ENCODE measurements at places on chromosomes 5 and 9. TPM values are rescaled to one million over a fixed set of nuclear protein-coding genes. Genes with fewer than 3 reads are reported as not detected.

- DNase-seq = no peak
Measured at GRCh38 chr9:85377731-85378289, 363.9 kb downstream of the AGTPBP1 start.

DNA sequence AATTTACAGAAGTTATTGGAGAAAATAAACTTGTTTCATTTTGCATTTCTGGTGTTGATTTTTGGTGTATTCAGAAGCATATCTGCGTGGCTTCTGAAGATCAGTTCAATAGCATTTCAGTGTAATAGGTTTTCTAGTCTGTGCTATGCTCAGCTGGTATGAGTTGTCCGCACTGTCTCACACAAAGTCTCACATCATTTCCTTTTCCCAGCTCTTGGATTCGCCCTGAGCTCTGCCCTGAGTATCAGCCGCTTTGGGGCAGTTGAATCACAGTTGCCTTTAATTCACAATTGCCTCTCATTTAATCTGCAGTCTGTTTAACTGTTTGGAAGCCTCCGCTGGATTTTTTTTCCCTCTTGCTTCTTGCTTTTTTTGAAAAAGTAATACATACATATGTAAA, 6.4 kb upstream of the TTC23L start:
- no peak for DNase-seq

DNA sequence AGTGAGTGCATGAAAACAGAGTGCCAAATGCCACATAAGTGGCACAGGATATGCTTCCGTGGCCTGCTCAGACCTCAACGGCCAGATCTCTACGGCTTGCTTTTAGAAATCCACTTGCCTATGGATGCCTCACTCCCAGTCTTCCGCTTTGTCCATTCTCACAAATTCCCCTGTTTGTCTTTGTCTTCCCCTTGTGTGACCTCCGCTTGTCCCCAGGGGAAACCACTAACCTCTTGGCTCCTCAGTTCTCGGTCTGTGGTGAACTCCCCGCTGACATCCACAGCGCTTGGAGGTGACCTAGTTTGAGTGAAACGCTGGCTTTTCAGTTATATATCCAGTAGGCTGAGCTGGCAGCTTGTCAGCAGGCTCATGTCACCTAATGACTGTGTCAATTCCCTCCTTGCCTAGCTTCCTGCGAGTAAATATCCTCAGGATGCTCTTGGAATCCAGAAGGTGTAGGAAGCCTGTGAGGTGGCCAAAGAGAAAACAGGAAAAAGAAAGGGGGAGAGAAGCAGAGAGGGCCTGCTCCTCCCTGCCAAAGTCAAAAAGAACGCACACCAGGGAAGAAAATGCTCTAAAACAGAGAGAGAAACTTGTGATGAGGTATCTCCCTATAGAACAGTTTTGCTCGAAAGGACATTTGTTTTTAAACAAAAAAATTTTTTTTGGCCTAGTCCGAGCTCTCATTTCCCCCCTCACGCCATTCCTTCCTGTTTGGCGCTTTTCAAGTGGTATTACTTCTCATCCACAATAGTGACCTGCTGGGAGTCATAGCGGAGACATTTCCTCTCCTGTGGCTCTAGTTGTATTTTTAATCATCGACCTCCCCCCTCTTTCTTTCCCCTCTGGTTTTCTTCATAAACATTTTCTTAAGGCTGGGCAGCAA, 101.6 kb upstream of the SPRY4 start:
- DNase-seq = no peak

GRCh38 chr9:113427629-113428028, 17.1 kb downstream of the C9orf43 start:
- DNase-seq = no peak

DNA sequence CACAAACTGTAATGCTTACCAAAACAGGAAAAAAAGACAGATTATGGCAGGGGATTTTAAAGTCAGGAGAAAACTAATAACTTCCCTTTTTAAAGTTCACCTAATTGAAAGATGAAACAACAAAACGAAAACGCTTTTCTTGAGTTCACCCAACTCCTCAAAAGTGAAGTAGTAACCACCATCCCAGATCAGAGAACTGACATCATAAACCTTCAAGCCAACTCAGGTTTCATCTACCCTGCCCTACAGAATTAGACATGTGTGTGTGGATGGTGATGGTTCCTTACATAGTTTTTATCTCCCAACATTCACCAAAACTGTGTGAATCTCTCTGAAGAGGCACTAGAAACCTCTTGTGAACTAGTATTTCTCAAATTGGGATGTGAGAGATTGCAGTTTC, 195.2 kb upstream of the PTGER4 start:
- no peak for DNase-seq

GRCh38 chr5:179794171-179794570, 385 bp downstream of the LTC4S start:
- no peak for DNase-seq

- no peak for DNase-seq
Measured at GRCh38 chr9:116389541-116390302, 236.1 kb downstream of the PAPPA start.

DNA sequence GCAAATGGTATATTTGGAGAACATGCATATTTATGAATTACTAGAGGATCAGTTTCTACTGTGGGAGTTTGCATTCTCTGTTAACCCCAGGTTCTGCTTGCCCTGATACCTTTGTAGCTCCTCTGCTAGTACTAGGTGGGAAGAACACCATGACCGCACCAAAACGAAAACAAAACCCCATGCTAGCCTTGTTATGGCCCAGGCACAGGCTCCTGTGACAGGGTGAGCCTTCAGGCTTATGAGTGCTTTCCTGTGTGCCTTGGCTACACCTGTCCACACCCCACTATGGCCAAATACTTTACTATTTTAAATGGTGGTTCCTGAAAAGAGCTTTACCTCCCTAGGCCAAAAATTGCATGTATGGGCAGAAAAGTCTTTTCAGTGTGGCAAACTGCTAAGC, 94.8 kb downstream of the PPIC start:
- no peak for DNase-seq

DNA sequence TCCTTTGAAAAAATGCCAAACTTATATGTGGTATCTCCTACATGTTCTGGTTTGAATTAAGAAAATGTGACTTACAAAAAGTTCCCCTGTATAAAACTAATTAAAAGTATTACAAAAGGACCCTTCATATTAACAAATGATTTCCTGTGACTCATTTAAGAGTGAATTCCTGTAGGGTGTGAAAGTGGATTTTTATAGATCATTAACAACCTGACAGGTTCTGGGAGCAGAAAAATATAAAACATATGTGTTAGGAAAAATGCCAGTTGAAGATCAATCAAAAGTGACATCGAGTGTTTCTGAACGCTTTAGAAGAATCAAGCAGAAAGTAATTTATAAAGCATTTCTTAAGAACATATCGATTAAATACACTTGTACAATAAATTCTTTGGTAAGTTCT, 35.5 kb downstream of the CAMK4 start:
- no peak for DNase-seq

GRCh38 chr5:140293091-140293848, 9.6 kb downstream of the PFDN1 start:
- no peak for DNase-seq

GRCh38 chr9:99850736-99851499, 29.2 kb downstream of the NR4A3 start:
- no peak for DNase-seq

GRCh38 chr5:124303366-124303765, 443.1 kb downstream of the ZNF608 start:
- DNase-seq = no peak

- no peak for DNase-seq
Measured at GRCh38 chr5:11027660-11028059, 266.6 kb upstream of the DAP start.

GRCh38 chr9:76370396-76371023, 23.7 kb downstream of the RFK start:
- no peak for DNase-seq

- peak; percentile 19 for DNase-seq
Measured at GRCh38 chr5:83026930-83027687, 50.1 kb downstream of the TMEM167A start.

DNA sequence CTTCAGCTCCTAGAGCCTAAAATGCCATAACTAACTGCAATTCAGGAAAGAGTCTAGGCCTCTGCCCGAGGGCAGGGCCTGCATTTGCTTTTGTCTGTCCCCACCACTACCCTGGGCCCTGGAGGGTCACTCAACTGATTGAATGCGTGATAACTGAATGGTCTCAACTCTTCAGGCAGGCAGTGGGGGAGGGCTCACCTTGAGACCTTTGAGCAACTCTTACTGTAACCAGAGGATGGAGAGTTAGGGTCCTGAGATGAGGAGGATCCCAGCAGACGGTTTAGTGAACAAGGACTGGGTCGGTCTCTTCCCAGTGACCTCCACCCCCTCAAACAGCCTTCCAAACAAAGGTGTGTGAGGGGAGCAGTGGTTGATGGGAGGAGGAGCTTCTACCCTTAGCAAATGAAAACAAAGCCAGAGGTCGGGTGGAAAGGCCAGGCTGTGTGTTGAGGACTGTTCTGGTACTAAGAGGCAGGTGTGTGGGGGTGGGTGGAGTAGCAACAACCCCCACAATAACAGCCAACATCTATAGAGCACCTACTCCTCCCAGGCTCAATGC, 59.4 kb downstream of the CXXC5 start:
- DNase-seq = no peak

DNA sequence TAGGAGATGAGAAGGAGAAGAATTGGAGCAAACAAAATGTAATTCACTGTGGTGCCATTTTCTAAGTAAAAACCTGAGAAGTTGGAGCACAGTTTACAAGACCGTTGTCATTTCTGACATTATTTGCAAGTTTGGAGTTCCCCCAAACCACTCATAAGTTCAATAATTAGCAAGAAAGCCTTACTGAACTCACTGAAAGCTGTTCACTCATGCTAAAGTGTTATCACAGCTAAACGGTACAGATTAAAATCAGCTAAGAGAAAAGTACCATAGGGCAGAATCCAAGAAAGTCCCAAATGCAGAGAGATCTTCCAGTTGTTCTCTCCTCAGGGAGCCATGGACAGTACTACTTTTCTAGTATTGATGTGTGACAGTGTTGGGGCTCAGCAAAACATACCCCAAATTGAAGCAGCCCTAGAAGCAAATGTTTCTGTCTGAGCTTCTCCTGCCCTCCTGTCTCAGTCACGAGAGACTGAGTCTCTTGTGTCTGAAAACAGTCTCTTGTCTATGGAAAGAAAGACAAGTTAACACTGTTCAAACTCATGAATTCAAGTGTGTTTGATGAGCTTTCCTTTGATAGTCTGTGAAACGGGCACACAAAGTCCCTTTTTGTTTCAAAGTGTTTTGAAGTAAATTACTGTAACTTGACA, 221.2 kb downstream of the GABRG2 start:
- no peak for DNase-seq

DNA sequence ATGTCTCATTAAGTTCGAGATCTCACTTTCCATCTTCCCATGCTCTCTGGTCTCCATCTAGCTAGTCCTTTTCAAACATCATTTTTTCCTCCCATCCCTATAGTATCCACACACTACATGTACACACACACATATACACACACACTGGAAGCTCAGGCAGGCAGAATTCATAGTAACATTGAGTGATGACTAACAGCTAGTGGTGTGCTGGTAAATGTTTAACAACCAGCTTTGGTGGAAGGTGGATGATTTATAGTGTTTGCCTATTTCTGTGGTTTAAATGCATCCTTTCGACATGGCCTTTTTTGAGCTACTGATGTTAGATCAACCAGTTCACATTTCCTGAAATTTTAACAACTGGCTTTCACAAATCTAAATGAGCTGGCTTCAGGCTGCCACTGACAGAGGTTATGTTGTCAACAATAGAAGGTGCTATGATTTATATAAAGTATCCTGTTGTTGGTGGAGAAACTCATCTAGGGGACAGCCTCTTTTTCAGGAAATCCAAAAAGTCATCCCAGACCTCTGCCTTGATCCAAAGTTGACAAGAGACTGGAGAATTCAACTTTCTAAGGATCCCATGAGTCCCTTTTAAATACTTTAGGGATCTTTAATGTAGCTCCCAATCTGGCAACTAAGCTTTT, 117.8 kb downstream of the CCDC192 start:
- no peak for DNase-seq

DNA sequence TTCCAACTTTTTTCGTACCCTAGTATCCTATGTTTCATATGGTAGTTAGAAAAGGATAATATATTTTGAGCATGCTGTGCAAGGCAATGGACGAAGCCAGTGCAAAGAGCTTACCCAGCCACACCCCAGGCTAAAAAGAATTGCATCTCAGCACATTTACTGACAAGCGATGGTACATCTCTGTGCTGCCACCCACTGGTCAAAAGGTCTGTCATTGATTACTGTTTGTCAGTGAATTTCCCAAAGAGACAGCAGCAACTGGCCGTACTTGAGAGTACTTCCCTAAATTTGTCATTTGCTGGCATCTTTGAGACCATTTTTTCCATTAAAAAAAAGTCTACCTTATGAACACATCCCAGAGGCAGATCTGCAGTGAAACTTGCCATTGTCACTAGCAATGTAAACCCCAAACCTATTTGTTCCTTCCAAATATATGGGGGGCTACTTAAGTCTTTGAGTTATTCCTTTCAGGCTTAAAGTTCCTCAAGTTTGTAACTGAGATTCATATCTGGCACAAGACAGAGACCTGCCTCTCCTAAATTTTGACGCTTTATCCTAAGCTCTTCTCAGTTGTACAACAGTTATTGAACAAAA, 184.3 kb downstream of the CTNND2 start:
- peak; percentile 74 for DNase-seq

- DNase-seq = no peak
Measured at GRCh38 chr9:91118704-91119025, 243.1 kb downstream of the AUH start.

GRCh38 chr9:76529653-76530052, 70.7 kb downstream of the GCNT1 start:
- no peak for DNase-seq

The ORM2 gene
- total RNA-seq = 1.6 TPM

The SOX30 gene
- total RNA-seq = 0.41 TPM

The ZBTB43 gene
- 13.6 TPM for total RNA-seq

The MOB3B gene
- 20.9 TPM for total RNA-seq

The SLC36A3 gene
- total RNA-seq = not detected

The OR1J2 gene
- total RNA-seq = not detected

The PCDHB4 gene
- 2.3 TPM for total RNA-seq

The KLHL3 gene
- 18.2 TPM for total RNA-seq

The GNA14 gene
- 21.0 TPM for total RNA-seq

Measured in WTC11 (cell line).